ENCODE measurements at places on chromosomes 16 and 17.
A peak's percentile ranks its signal among the peaks of the same experiment; 100 is the strongest.

DNA sequence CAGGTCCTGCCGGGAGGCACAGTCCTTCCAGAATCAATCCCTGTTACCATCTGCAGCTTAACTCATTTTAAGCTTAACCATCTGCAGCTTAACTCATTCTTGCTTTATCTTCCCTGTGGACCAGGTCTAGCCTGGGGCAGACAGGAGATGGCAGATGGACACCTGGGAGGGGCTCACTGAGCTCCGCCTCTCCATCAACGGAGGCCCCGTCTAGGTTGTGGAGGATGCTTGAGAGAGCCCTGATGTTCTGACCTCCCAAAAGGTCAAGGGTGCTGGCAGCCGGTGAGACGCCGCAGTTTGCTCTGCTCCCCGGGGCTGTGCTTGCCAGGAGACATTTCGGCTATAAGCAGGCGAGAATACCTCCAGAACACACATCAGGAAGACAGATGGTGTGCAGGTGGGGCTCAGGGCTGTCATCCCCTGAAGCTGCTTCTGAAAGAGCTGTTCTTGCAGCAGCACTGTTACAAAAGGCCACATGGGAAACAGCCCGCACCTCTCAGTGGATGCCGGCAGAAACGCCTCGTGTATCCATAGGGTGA, 41.3 kb downstream of the BAIAP2 start:
- DNase-seq: no peak

- DNase-seq: peak; percentile 46
Measured at GRCh38 chr16:67029254-67030096, 526 bp downstream of the CBFB start.

DNA sequence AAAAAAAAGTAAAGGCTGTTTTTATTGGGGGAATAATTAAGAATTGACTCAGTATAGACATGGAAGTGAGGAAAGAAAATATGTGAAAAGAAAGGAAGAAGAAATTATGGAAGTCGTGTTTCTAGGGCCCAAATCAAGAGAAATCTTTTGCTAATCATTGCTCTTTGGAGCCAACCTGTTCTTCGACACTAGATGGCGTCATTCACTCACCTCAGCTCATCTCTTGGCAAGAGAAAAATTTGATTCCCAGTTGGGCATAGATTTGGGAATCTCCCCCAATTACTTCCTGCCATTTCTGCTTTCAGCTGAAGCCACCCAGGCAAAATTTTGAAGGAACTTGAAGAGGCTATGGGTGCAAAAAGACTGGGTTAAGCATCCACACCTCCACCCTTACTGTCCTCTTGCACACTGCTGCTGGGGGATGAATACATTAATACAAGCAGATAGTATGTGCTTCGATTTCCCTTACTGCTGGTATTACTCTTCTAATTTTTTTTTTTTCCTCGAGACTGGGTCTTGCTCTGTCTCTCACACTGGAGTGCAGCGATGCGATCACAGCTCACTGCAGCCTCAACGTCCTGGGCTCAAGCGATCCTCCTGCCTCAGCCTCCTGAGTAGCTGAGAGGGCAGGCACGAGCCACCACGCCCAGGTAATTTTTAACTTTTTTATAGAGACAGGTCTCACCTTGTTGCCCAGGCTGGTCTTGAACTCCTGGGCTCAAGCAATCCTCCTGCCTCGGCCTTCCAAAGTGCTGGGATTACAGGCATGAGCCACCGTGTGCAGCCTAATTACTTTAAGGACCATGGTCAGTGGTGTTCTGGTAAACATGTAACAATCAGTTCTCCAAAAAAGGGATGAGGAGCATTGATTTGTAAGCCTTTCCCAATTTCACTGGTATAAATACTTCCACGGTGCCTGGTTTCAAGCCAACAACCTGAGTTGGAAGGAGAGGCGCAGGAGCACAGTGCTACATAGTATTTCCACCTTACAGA, 13.5 kb downstream of the PSMD7 start:
- peak; percentile 40 for DNase-seq

- no peak for DNase-seq
Measured at GRCh38 chr17:37519251-37519985, 29.7 kb downstream of the DUSP14 start.

GRCh38 chr16:88681709-88682451, 4.4 kb downstream of the SNAI3 start:
- peak; percentile 59 for DNase-seq
